ENCODE measurements at places on chromosomes 6 and 20.

DNA sequence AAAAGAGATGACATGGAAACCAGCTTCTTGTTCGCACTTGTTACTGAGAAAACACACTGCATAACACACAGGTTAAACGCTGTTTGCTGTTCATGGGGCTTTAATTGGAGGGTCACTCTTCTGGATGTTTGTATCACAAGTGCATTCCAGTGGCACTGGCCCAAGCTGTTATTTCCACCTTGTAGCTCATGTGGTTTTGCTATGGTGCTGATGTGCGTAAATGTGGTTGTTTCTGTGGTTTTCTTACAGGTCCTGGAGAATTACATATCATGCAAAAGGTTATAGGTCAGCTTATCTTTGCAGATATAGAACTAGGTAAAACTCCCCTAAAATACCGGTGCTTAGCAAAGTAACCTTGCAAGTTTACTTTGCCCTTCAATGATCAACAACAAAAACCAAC, 89.3 kb upstream of the AHI1 start:
- DNase-seq: peak; percentile 5

DNA sequence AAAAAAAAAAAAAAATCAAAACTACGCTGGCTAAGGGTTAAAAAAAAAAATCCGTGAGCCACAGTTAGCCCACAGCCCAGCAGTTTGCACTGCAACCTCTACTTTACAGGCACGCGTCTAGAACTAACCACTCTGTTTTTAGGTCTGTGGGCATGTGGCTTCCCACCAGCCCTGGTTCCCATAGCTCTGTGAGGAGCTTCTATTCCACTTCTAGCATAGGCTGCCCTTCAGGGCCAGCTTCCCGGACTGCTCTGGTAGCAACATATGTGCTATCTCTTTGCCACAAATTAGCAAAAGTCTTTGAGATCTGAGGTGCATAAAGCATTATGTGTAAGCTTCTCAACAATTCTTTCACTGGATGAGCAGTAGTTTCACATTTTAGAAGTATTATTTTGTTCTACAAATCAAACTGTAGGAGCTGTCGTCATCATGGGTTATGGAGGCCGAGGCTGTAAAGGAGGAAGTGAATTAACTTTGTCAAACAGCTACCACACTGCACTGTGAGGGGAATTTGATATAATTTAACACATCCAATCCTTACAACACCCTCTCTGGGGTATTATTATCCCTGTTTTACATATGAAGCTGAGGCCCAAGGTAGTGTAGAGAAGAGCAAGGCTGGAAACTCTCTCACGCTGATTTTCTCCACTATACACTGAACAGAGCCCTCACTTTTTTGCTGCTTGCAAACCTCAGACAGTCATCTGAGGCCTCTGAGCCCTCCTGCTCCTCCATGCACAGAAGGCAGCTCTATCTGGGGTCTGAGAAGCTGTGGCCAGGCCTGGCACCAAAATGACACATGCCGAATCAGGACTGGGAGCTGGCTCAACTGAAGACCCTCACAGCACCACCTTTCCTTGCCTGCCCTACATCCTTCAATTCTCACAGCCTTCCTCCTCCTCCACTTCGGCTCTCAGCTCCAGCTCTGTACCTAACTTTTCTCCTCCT, 35.4 kb downstream of the MAN1A1 start:
- DNase-seq: peak; percentile 49

DNA sequence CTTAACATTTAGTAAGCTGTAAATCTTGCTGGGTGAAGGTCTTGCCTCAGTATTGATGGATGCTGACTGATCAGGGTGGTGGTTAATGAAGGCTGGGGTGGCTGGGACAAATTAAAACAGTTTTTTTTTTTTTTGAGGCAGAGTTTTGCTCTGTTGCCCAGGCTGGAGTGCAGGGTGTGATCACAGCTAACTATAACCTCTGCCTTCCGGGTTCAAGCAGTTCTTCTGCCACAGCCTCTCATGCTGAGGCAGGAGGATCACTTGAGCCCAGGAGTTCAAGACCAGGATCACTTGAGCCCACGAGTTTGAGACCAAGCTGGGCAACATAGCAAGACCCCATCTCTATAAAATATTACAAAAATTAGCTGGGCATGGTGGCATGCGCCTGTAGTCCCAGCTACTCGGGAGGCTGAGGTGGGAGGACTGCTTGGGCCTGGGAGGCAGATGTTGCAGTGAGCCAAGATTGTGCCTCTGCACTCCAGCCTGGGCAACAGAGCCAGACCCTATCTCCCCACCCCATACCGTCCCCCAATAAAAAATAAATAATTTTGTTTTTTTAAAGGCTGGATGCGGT, 67.2 kb downstream of the NCOA3 start:
- DNase-seq: no peak

DNA sequence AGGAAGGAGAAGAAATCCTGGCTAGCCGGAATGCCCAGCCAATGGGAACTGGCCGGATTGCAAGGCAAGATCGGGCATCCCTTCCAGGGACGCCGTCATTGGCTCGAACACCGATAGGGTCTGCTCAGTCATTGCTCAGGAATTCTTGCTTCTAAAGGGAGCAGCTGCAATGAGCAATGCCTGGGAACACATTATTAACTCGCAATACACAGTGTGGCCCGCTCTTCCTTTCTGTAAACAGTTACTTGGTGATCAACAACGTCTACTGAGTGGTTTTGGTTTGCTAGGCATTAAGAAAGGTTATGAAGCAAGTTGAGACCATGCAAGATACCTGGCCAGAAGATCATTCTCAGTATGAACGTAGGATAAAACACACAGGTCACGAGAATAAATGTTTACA, 165.4 kb upstream of the CITED2 start:
- DNase-seq: no peak

DNA sequence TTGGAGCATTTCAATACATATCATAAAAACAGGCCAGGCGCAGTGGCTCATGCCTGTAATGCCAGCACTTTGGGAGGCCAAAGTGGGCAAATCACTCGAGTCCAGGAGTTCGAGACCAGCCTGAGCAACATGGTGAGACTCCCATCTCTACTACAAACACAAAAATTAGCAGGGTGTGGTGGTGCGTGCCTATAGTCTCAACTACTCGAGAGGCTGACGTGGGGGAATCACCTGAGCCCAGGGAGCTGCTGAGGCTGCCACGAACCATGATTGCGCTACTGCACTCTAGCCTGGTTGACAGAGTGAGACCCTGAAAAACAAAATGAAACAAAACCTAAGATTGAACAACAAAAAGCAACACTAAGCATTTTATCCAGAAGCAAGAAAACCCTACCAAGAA, 47.2 kb downstream of the BACH2 start:
- DNase-seq: no peak
